ENCODE measurements at places on chromosomes 7 and 10.

- DNase-seq: no peak
These were observed 6.3 kb downstream of the TMEM243 start for GRCh38 chr7:87213252-87213651.

GRCh38 chr7:104814671-104815400 is 199.2 kb upstream of the KMT2E start:
- no peak for DNase-seq

DNA sequence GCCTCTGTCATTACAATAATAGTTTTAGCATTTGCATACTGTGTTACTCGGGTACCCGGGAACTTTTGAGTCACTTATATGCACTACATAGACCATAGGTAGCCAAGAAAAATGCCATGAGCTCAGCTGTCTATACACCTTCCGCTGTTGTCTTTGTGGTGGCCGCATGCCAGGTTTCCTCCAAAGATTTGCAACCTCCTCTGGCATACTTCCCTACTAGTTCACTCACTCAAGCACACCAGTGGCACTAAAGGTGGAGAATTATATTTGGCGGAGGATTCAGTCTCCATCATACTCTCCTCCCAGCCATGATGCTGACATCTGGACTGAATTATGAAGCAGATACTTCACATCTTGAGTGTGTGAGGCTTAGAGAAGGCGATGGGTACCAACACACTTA is 35.6 kb upstream of the GRB10 start:
- DNase-seq: no peak

GRCh38 chr7:50812841-50813475 is 30.3 kb upstream of the GRB10 start:
- DNase-seq: no peak

DNA sequence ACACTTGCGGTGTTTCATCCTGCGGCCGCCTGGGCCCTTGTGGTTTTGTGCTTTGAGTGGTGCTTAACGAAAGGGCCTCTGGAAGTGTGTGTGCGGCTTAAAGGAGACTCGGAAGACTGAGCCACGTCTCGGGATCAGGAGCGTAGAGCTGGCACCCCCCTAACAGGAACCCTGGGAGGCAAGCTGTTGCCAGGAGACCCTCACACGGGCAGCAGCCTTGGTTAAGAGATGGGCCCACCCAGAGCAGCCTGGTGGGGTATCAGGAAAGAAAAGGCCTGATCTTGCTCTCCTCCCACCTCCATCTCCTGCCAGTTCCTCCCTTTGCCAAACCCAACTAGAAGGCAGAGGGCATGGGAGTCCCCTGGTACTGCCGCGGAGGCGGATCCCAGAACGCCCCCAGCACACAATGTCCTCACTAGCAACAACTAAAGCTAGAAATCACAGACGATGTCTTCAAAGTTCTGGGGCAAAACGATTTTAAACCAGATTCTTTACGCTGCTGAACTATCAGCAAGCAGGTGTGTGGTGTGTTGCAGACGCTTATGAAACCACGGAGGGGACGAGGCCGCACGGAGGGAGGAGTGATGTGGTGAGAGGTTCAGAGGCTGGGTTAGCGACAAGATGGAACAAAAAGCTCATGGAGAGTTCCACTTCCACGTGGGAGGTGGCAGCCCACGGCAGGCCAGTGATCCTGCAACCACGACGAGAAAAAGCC is 67.0 kb upstream of the INPP5A start:
- DNase-seq: no peak

- no peak for DNase-seq
These were observed 114.2 kb downstream of the SPAG6 start for GRCh38 chr10:22459496-22459895.
